NCI-H2081 (cell line): ENCODE measurements at places on chromosomes 5 and 9.

- DNase-seq = no peak
Observed at GRCh38 chr5:93746406-93747056, 5.1 kb upstream of the POU5F2 start.

DNA sequence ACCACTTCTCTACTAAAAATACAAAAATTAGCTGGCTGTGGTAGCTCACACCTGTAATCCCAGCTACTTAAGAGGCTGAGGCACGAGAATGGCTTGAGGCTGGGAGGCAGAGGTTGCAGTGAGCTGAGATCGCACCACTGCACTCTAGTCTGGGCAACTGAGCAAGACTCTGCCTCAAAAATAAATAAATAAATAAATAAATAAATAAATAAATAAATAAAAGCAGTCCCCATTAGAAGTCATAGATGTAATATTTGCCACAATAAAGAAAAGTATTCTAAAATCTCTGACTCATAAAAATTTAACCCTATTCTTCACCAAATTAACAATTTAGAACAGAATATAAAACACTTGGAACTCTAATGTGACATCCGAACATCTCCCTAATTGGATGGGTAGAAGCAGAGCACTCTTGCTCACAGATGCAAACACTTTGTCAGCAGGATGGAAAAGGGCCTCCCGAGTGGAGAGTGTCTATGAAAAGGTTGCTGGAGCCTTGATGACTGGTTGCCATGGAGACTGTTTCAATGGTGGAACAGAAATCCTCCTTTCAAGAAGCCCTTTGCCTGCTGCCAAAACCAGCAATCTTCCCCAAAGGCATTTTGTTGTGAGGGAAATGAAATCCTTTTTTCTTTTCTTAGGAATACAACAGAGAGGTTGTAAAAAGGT is 38.9 kb upstream of the TRAF1 start:
- DNase-seq = peak; percentile 38

GRCh38 chr5:57174128-57174889 is 450 bp downstream of the GPBP1 start:
- no peak for DNase-seq

DNA sequence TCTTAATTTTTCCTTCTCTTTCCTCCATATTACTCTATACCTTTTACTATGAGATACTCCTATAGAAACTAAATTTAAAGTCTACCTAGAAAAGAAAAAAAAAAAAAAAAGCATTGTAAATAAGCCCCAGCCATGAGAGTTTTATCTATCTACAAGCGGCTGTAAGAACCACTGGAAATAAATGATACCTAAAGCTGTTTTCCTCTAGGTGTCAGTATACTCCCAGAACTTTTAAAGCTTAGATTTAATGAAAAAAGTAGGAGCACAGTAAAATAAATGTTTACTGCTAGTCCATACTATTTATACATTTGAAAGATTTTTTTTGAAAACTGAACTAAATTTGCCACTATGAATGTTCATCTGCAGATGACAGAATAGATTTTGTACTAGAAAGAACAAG is 26.2 kb downstream of the TYRP1 start:
- DNase-seq = peak; percentile 22

- no peak for DNase-seq
Observed at GRCh38 chr5:139273322-139273571, 20.3 kb upstream of the MATR3 start.

DNA sequence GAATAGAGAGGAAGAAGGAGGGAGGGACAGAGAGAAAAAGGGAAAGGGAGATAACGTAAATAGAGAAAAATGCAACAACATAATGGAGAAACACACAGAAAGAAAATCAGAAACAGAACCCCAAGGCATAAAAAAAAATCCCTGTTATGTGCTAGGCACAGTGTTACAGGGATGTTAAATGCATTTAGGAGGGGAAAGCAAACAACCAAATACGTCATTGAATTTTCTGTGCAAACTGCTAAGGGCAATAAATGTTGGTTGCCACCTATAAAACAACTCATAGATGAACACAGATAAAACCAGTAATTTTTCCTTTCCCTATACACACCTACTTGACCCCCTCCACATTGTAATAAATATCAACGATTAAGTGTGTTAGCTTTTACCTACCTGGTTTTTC is 51.3 kb upstream of the ASTN2 start:
- no peak for DNase-seq

- DNase-seq = no peak
Observed at GRCh38 chr5:24294333-24294732, 350.4 kb downstream of the CDH10 start.
